Stomach (tissue), 19 donors: ENCODE measurements at places on chromosomes 3 and 15. TPM values are rescaled to one million over a fixed set of nuclear protein-coding genes. Genes with fewer than 3 reads are reported as not detected.

The LRTM1 gene
- polyA plus RNA-seq = not detected

The GOLGA8S gene
- polyA plus RNA-seq = not detected

The POLQ gene
- 1.4 TPM for polyA plus RNA-seq

The LRRN1 gene
- 0.15 TPM for polyA plus RNA-seq

The LAMB2 gene
- polyA plus RNA-seq = 198 TPM

The B3GALNT1 gene
- polyA plus RNA-seq = 2.7 TPM

The CNTN3 gene
- 1.3 TPM for polyA plus RNA-seq

The LXN gene
- polyA plus RNA-seq = 20.9 TPM

The DLL4 gene
- polyA plus RNA-seq = 1.5 TPM

The SPSB4 gene
- 0.05 TPM for polyA plus RNA-seq

The TTLL3 gene
- polyA plus RNA-seq = 34.0 TPM

The TMCO5A gene
- not detected for polyA plus RNA-seq

The PLD1 gene
- 9.5 TPM for polyA plus RNA-seq

The ZDHHC19 gene
- polyA plus RNA-seq = 0.38 TPM

The ABHD10 gene
- polyA plus RNA-seq = 13.5 TPM

The SLC2A2 gene
- polyA plus RNA-seq = not detected

The COMMD4 gene
- polyA plus RNA-seq = 123 TPM

The ALPK3 gene
- polyA plus RNA-seq = 4.7 TPM

The LSAMP gene
- polyA plus RNA-seq = 1.7 TPM

The KAT2B gene
- 16.8 TPM for polyA plus RNA-seq

The SCAMP5 gene
- polyA plus RNA-seq = 8.8 TPM

The CELSR3 gene
- polyA plus RNA-seq = 0.15 TPM

The TTLL13 gene
- 0.10 TPM for polyA plus RNA-seq

The TRAIP gene
- polyA plus RNA-seq = 2.0 TPM

The TMEM212 gene
- polyA plus RNA-seq = not detected

The SI gene
- polyA plus RNA-seq = not detected

The CHRNA5 gene
- polyA plus RNA-seq = 1.1 TPM

The DCLK3 gene
- polyA plus RNA-seq = not detected

The CCDC13 gene
- 0.53 TPM for polyA plus RNA-seq

The TOPBP1 gene
- polyA plus RNA-seq = 5.5 TPM

The DPPA4 gene
- polyA plus RNA-seq = not detected

The OTOL1 gene
- polyA plus RNA-seq = not detected

The MOBP gene
- not detected for polyA plus RNA-seq

The RPP14 gene
- polyA plus RNA-seq = 9.7 TPM

The SPATA12 gene
- 0.05 TPM for polyA plus RNA-seq

The TMEM266 gene
- polyA plus RNA-seq = 0.35 TPM

The ZDHHC23 gene
- 1.7 TPM for polyA plus RNA-seq

The SLCO2A1 gene
- polyA plus RNA-seq = 3.2 TPM

The CCR1 gene
- 2.6 TPM for polyA plus RNA-seq

The SMCO1 gene
- polyA plus RNA-seq = not detected

The MRPL3 gene
- polyA plus RNA-seq = 69.7 TPM

The CHST14 gene
- polyA plus RNA-seq = 0.92 TPM
